ENCODE measurements at places on chromosomes 11 and 22. TPM values are rescaled to one million over a fixed set of nuclear protein-coding genes. Genes with fewer than 3 reads are reported as not detected.

The LAYN gene
- total RNA-seq = 3.0 TPM

The MRPL48 gene
- total RNA-seq = 45.4 TPM

- no peak for DNase-seq
Observed at GRCh38 chr11:5335170-5335569, 8.2 kb downstream of the OR51B5 start.

- no peak for DNase-seq
Observed at GRCh38 chr22:19961868-19962245, 20.2 kb upstream of the TXNRD2 start.

DNA sequence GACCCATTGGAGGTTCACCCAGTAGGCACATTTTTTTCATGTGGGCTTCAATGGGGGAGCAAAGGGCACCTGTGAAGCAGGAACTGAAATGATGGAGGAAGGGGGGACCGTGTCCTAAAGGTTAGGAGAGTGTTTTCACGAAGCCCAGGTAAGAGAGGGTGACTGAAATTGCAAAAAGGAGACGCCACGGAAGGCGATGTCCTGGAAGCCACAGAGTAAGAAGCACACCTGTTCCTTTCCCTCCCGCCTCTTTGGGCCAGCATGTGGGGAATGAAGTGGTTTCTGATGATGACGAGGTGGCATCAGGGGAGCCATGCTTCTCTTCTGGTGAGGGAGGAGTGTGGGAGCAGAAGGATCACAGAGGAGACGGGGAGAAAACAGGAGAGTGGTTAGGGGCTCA, 37.0 kb upstream of the MICAL2 start:
- DNase-seq = no peak

DNA sequence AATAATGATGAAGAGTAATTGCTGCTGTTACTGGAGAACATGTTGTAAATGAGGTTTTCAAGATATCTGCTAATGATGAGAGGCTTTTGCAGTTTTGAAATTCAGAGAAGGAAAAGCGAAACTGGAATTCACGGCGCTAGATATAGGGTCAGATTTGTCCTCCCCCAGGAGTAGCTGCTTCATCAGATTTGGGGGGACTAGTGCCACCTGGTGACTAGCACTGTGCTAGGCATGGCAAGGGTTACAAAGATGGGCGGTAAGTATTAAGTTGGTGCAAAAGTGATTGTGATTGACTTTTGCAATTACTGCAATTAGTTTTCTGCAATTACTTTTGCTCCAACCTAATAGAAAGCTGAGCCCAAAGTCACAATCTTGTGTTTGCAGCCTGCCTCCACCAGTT, 879.9 kb upstream of the TENM4 start:
- DNase-seq = no peak

DNA sequence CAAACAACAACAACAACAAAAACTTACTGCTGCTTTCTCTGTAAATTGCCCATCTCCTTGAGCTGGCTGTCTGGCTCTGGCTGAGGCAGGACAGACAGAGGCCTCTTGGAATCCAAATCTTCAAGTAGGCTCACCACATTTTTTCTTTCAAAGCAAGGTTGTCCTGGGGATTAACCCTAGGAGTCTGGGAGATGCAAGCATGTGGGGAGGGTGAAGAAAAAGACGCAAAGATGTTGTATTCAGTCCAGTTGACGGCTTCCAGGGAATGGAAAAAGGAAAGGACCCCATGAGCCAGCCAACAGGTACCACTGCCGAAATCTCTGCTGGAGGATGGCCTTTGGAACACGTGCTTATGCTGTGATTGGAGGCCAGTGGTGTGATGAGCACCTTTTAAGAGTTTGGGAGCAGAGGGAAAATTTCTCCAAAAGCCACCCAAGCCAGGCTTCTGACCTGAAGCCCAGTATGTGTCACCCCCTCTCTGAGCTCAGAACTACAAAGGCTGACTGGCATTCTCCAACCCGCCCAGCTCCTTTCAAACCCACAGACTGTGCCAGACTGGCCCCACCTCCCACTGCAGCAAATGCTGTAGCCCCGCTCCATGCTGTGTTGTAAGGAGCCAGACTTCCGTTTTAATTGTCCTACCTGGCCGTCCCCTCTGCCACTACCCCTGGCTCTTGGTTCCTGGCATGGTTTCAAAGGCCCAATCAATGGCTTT, 10.8 kb downstream of the BLID start:
- DNase-seq = no peak

DNA sequence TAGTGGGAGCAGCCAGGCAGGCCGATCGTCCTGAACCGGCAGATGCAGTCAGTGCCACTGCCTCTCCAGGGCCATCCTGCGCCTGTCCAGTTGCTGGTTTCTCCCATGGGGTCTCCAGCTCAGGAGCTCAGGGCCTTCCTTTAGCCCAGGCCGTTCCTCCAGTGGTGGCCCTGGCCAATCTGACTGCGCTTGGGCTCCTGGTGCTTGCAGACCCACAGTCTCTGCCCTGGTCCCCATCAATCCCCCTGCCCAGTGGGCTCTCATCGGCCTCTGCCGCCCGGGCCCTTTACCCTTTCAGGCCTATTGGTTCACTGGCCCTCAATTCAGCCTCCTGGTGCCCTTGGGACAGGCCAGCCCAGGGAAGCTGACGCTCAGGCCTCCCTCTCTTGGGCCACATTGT, 29.2 kb upstream of the TSKU start:
- DNase-seq = no peak

DNA sequence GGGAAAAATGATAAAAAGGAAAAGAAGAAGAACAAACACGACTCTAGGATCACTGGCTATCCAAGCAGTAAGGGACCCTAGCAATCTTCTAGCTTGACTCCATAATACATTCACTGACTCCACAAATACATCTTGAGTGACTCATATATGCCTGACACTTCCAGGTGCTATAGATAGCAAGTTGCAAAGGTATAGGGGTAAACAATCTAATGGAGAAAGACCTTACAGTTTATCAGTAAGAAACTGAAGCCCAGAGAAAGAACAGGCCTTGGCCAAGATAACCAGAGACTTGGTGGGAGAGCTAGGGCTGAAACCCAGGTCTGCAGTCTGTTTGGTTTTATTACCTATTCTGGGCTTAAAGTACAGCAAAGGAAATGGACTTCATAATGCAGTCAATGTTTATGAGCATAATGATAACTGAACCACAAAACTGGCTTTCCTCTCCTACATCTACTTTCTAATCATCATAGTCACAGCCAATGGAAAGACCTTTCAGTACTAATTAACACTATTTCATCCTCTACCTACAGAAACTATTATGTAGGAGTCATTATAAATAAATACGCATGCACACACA, 19.7 kb upstream of the SLC5A1 start:
- no peak for DNase-seq
